Upper lobe of right lung (tissue), 1 donor: ENCODE measurements at places on chromosomes 12 and 14. TPM values are rescaled to one million over a fixed set of nuclear protein-coding genes. Genes with fewer than 3 reads are reported as not detected.

DNA sequence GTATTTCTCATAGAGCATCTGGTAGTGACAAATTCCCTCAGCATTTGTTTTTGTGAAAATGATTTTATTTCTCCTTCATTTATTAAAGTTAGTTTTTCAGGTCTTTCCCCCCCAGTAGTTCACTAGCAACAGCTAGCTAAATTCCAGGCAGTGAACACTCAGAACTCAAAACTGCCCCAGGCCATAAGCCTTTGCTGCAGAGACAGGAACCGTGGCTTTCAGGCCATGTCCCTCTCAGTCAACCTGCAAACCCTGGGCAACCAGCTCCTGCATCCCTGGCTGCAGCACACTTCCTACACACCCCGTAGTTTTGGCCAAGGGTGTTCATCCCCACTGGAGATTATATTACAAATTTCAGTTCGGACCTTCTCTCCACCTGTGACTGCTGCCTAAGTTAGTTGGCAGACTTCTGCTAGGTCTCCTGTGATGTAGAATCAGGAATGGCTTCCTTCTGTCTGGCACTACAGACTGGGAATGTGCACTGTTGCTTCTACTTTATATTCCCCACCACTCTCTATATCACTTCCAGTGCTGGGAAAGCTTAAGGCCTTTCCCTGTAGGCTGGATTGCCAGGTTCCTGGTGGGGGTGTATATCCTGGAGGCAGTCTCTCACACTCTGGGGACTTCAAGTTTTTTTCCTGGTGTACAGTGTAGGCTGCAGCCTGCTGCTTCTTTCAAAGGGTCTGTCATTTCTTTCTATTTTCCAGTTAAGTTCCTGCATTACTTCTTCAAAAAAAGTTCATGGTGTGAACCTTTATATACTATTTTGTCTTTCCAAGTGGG is 924.4 kb upstream of the LRFN5 start:
- no peak overlapping the region for H3K27ac ChIP-seq
- H3K36me3 ChIP-seq, result no peaks in the 10 kb centered on the region
- H3K4me3 ChIP-seq, result no peak overlapping the region
- no peaks in the 10 kb centered on the region for H3K27me3 ChIP-seq

DNA sequence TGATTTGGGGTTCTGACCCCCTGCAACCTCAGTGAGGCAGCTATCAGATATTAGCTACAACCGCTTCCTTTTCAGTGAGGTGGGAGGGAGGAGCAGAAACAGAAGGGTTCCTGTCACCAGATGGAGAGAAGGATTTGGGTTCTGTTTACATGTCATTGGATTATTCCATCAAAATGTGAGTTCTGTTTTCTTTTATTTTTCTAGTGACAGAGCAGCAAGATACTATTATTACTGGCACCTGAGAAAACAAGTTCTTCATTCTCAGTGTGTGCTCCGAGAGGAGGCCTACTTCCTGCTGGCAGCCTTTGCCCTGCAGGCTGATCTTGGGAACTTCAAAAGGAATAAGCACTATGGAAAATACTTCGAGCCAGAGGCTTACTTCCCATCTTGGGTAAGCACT is 52.8 kb downstream of the FRMD6 start:
- H3K36me3 ChIP-seq, result no peaks in the 10 kb centered on the region
- H3K4me3 ChIP-seq, result no peak overlapping the region
- no peak overlapping the region for H3K27ac ChIP-seq
- H3K27me3 ChIP-seq, result no peaks in the 10 kb centered on the region
- no peaks in the 10 kb centered on the region for H3K4me1 ChIP-seq

DNA sequence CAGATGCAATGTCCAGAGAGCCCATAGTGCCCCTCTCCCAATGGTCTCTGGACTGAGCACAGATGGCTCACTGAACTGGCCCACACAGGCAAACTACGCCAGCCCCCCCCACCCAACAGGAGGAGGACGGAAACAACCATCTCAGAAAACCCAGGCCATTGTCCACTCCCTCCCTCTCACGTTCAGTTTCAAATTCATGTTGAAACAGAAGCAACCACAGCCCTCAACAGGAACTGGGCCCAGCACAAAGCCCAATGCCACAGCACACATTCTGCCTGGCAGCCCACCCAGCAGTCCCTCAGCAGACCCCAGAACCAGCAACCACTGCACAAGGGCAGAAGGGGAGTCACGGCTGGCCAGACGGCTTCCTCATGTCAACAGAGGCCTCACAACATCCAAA is 10.6 kb downstream of the CCDC88C start:
- no peaks in the 10 kb centered on the region for H3K36me3 ChIP-seq
- H3K27me3 ChIP-seq, result no peaks in the 10 kb centered on the region
- no peak overlapping the region for H3K4me3 ChIP-seq
- peaks cover 29% of the 10 kb centered on the region for H3K4me1 ChIP-seq
- DNase-seq, result no peak
- H3K27ac ChIP-seq, result no peak overlapping the region

DNA sequence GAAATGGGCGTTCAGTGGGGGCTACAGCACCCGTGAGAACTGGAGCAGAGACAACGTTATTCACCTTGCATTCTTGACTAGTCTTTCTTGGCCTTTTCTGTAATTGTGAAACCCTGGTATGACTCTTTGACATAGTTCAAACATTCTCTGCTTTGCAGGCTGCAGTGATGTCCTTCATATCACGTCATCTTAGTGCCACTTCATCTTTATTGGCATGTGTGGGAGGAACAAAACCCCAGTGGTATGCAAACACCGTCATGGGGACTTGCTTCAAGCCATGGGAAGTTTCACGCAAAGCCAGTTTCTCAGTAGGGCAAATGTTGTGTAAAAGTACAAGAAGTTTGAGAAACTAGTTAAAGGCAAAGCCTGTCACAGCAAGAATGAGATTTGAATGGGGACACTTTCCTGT is 20.2 kb upstream of the DUSP16 start:
- H3K4me3 ChIP-seq, result no peak overlapping the region
- H3K36me3 ChIP-seq, result no peaks in the 10 kb centered on the region
- no peak for DNase-seq
- no peaks in the 10 kb centered on the region for H3K4me1 ChIP-seq
- no peaks in the 10 kb centered on the region for H3K27me3 ChIP-seq

DNA sequence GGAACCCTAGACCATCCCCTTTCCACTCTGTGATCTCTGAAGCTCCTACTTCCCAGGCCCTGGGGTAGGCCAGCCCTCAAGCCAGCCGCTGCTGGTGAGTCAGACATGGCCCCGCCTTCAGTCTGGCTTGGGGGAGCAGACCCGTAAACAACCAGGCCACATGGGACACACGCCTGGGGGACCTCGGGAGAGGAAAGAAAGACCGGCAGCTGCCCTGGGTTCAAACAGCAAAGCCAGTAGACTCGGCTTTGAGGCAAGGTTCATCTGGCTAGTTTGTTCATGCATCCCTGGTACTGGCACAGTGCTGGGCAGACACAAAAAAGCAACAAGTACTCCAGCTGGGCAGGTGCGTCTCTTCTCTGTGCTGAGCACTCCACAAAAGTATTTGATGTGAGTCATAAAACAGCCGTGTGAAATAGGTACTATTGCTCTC is 101.9 kb downstream of the SETD3 start:
- H3K4me3 ChIP-seq, result no peak overlapping the region
- H3K4me1 ChIP-seq, result no peaks in the 10 kb centered on the region
- H3K36me3 ChIP-seq, result no peaks in the 10 kb centered on the region
- DNase-seq, result no peak

GRCh38 chr14:94161981-94162380 is 12.1 kb upstream of the PPP4R4 start:
- no peaks in the 10 kb centered on the region for H3K4me1 ChIP-seq
- H3K27me3 ChIP-seq, result no peaks in the 10 kb centered on the region
- H3K36me3 ChIP-seq, result no peaks in the 10 kb centered on the region
- no peak for DNase-seq
- H3K4me3 ChIP-seq, result no peak overlapping the region

DNA sequence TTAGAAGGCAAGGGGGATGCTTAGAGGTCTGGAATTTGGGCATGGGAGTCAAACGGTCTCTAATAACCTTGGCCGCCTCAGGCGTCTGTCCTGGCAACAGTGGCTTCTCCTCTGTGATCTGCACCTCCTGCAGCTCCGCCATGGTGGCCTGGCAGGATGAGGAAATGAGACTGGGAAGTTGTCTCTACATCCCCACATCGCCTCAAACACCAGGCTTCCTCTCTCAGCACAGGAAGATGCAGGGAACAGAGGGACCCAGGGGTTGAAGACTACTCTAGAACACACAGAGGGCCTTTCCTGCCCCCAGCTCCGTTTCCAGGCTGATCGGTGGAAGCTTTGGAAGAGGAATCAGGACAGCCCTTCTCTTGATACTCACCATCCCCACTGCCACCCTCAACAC is 1.7 kb downstream of the NDRG2 start:
- peaks cover 37% of the 10 kb centered on the region for H3K36me3 ChIP-seq
- H3K27me3 ChIP-seq, result no peaks in the 10 kb centered on the region
- H3K27ac ChIP-seq, result peak overlapping the region; percentile 88

GRCh38 chr12:1836854-1837421 is 16.6 kb downstream of the LRTM2 start:
- H3K4me1 ChIP-seq, result no peaks in the 10 kb centered on the region
- H3K27ac ChIP-seq, result no peak overlapping the region
- no peak overlapping the region for H3K4me3 ChIP-seq
- peaks cover 4% of the 10 kb centered on the region for H3K27me3 ChIP-seq

DNA sequence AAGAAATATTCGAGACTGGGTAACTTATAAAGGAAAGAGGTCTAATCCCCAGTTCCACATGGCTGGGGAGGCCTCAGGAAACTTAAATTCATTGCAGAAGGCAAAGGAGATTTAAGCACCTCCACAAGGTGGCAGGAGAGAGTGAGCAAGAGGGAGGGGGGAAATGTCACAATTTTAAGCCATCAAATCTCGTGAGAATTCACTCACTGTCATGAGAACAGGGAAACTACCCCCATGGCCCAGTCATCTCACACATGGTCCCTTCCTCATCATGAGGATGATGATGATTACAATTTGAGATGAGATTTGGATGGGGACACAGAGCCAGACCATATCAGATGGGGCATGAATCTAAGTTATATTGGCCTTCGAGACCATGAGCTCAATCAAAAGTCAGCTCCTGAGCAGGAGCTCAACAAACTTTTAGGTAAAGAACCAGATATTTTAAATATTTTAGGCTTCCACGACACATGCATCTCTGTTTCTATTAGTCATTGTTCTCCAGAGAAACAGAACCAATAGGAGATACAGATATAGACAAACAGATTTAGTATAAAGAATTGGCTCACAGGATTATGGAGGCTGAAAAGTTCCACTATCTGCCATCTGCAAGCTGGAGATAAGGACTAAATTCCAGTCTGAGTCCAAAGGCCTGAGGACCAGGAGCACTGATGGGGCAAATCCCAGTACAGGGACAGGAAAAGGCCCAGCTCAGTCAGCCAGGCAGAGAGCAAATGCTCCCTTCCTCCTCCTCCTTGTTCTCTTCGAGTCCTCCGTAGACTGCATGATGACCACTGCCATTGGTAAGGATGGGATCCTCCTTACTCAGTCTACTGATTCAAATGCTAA is 24.9 kb downstream of the DGLUCY start:
- peaks cover 11% of the 10 kb centered on the region for H3K4me1 ChIP-seq
- no peak for DNase-seq
- H3K27ac ChIP-seq, result no peak overlapping the region
- H3K36me3 ChIP-seq, result peaks cover 18% of the 10 kb centered on the region
- no peaks in the 10 kb centered on the region for H3K27me3 ChIP-seq

- H3K27me3 ChIP-seq, result peaks cover 36% of the 10 kb centered on the region
- DNase-seq, result no peak
- no peaks in the 10 kb centered on the region for H3K4me1 ChIP-seq
- H3K27ac ChIP-seq, result no peak overlapping the region
- no peaks in the 10 kb centered on the region for H3K36me3 ChIP-seq
- no peak overlapping the region for H3K4me3 ChIP-seq
These were observed 12.8 kb upstream of the ZDHHC22 start for GRCh38 chr14:77154421-77154820.

DNA sequence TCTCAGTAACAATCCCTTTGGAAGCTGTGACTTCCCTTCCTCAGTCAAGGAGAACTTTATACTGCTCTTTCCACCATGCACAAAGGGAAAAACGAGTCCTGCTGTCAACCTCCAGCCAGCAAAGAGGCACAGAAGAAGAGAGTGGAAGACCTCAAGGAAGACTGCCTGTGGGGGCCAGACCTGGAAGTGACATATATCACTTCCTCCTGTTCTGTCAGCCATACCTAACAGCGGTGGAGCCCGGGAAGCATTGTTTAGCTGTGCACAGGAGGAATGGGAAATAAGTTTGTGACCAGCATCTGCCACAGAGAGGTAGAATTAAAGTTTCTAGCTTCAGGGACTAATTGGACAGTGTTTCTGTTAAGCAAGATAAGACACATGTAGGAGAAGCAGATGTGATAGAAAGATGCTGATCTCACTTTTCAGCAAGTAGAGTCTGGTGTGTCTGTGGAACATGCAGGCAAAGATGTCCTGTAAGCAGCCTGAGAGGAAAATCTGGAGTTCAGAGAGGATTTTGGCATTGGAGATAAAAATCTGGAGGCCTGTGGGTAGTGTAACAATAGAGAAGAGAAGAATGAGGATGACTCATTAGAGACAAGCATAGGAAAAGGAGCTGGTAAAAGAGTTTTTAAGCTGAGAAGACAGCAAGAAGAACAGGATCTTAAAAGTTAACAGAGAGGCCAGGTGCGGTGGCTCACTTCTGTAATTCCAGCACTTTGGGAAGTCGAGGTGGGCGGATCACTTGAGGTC is 141.6 kb upstream of the CPSF6 start:
- H3K4me3 ChIP-seq, result no peak overlapping the region
- no peak for DNase-seq
- H3K4me1 ChIP-seq, result peaks cover 4% of the 10 kb centered on the region
- no peaks in the 10 kb centered on the region for H3K27me3 ChIP-seq
- no peaks in the 10 kb centered on the region for H3K36me3 ChIP-seq

- H3K4me3 ChIP-seq, result no peak overlapping the region
- no peaks in the 10 kb centered on the region for H3K27me3 ChIP-seq
- H3K4me1 ChIP-seq, result no peaks in the 10 kb centered on the region
- no peak overlapping the region for H3K27ac ChIP-seq
- DNase-seq, result no peak
These were observed 122.7 kb upstream of the FAR2 start for GRCh38 chr12:29026419-29026818.

- H3K4me3 ChIP-seq, result peak overlapping the region; percentile 42
- H3K36me3 ChIP-seq, result no peaks in the 10 kb centered on the region
- peaks cover 37% of the 10 kb centered on the region for H3K4me1 ChIP-seq
- DNase-seq, result no peak
- H3K27ac ChIP-seq, result no peak overlapping the region
- peaks cover 86% of the 10 kb centered on the region for H3K27me3 ChIP-seq
These were observed 2.3 kb downstream of the WNT1 start for GRCh38 chr12:48980389-48980952.

DNA sequence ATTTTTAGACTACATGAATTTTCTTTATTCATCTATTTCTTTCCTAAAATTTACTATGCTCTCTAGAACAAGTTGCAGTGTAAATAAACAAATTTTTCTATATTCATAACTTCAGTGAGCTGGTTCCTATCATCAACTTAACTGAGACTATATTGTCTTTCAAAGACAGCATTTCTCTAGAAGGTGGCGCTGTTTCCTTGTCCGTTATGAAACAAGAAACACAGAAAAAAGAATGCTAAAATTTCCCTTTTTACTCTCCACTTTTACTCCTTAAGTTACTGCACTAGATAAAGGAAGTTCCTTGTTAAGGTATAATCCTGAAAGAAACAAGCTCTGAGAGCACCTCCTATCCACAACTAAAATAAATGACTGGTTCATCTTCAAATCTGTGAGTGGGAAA is 8.2 kb upstream of the CLEC2A start:
- no peak overlapping the region for H3K27ac ChIP-seq
- H3K4me3 ChIP-seq, result no peak overlapping the region
- H3K36me3 ChIP-seq, result no peaks in the 10 kb centered on the region
- no peaks in the 10 kb centered on the region for H3K27me3 ChIP-seq
- no peak for DNase-seq

The IFI27L2 gene
- 32.4 TPM for total RNA-seq

The GLS2 gene
- total RNA-seq, result 5.5 TPM

The ABCC9 gene
- 32.6 TPM for total RNA-seq

The TCL1B gene
- not detected for total RNA-seq

The GLIPR1L1 gene
- not detected for total RNA-seq
